Natural killer cell (primary cell): ENCODE measurements at places on chromosomes 12 and 14.

- no peak overlapping the region for H3K4me3 ChIP-seq
- no peaks in the 10 kb centered on the region for H3K27me3 ChIP-seq
- DNase-seq = no peak
- H3K27ac ChIP-seq = peak overlapping the region; percentile 76
- H3K36me3 ChIP-seq = no peaks in the 10 kb centered on the region
- H3K4me1 ChIP-seq = peaks cover 40% of the 10 kb centered on the region
Observed at GRCh38 chr12:6425590-6426531, 18.9 kb upstream of the CD27 start.

- no peak overlapping the region for H3K4me3 ChIP-seq
- H3K27ac ChIP-seq = no peak overlapping the region
- no peaks in the 10 kb centered on the region for H3K27me3 ChIP-seq
- DNase-seq = no peak
Observed at GRCh38 chr14:24037658-24038037, 14.2 kb upstream of the CARMIL3 start.

DNA sequence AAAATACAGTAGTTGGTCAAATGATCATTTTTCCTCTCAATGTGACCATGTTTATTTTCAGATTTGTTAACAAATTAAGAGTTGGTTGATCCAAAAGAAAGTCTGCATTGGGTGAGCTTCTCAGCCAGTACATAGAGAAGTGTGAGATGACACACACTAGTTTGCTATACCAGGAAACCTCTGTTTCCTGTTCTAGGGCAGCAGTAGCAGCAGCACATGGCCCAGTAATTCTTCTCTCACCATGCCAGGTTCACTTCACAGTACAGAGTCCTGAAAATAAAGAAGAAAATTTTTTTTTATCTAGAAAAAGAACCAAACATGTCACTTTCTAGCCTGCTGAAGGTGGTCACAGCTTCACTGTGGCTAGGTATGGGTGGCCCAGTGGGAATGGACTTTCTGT, 250.2 kb upstream of the OR4E1 start:
- peak overlapping the region; percentile 10 for H3K4me3 ChIP-seq
- H3K4me1 ChIP-seq = peaks cover 18% of the 10 kb centered on the region
- H3K36me3 ChIP-seq = no peaks in the 10 kb centered on the region
- H3K27ac ChIP-seq = peak overlapping the region; percentile 78
- H3K27me3 ChIP-seq = no peaks in the 10 kb centered on the region

GRCh38 chr12:944211-944610, 5.3 kb downstream of the RAD52 start:
- H3K27ac ChIP-seq = no peak overlapping the region
- no peak overlapping the region for H3K4me3 ChIP-seq
- DNase-seq = no peak
- peaks cover 14% of the 10 kb centered on the region for H3K4me1 ChIP-seq

DNA sequence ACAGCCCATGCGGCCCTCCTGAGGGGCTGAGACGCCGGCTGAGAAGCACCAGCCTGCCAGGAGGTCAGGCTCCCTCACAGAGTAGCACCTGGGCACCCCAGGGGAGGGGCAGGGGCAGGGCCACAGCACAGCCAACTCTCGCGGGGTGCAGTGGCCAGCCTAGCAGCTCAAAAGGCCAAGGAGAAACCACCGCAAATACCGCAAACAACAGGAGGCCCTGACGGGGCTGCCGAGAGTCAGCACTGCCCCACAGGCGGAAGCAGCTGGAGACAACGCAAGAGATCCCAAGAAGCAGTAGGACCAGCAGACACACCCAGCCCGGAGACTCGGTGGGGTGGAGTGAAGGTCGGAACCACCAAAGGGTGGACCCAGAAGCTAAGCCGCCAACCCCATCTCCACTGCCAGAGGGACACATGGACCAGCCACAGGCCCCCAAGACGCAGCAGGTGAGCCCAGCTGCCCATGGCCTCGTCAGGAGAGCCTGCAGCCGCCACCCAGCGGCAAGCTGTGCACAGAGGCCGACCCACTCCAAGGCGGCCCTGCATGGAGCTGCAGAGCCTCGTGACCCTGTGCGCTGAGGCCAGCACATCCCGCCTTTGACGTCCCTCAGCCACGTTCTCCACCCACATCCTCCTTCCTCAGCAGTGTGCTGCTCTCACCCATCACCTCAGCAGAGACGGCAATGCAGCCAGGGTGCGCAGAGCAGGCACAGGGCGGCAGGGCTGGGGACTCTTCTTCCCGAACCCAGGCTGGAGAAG, 31.7 kb upstream of the BTBD6 start:
- no peak for DNase-seq
- H3K27ac ChIP-seq = no peak overlapping the region
- no peaks in the 10 kb centered on the region for H3K4me1 ChIP-seq
- no peaks in the 10 kb centered on the region for H3K27me3 ChIP-seq

GRCh38 chr14:34676516-34677211, 37.7 kb downstream of the CFL2 start:
- no peak overlapping the region for H3K4me3 ChIP-seq
- no peaks in the 10 kb centered on the region for H3K27me3 ChIP-seq
- no peak for DNase-seq

DNA sequence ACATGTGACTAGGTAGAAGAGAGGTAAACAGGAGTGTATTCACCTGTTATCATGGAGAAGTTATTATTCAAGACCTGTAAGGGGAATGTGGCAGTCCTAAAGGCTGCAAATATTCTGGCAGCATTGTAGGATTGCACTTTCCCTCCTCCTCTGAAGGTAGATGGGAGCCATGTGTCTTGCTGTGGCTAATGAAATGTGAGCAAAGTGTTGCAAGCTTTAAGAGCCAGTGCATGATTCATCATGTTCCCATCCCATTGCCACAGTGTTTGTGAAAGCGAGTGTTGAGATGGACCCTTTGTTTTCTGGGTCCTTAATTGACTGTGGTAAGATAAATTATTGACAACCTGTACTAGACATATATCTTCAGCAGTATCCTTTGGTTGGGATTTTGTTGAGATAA, 128.7 kb downstream of the RGS6 start:
- H3K4me1 ChIP-seq = no peaks in the 10 kb centered on the region
- H3K27ac ChIP-seq = no peak overlapping the region
- H3K36me3 ChIP-seq = no peaks in the 10 kb centered on the region
- H3K27me3 ChIP-seq = no peaks in the 10 kb centered on the region
- no peak for DNase-seq

GRCh38 chr12:93780101-93780641, 103.0 kb downstream of the CRADD start:
- no peak overlapping the region for H3K27ac ChIP-seq
- H3K36me3 ChIP-seq = no peaks in the 10 kb centered on the region
- no peaks in the 10 kb centered on the region for H3K27me3 ChIP-seq
- H3K4me1 ChIP-seq = peaks cover 11% of the 10 kb centered on the region

GRCh38 chr14:64266239-64266638, 27.9 kb downstream of the ESR2 start:
- no peaks in the 10 kb centered on the region for H3K36me3 ChIP-seq
- H3K4me3 ChIP-seq = no peak overlapping the region
- no peaks in the 10 kb centered on the region for H3K27me3 ChIP-seq
- H3K27ac ChIP-seq = no peak overlapping the region
- no peak for DNase-seq
